ENCODE measurements at places on chromosomes 1 and 21.

DNA sequence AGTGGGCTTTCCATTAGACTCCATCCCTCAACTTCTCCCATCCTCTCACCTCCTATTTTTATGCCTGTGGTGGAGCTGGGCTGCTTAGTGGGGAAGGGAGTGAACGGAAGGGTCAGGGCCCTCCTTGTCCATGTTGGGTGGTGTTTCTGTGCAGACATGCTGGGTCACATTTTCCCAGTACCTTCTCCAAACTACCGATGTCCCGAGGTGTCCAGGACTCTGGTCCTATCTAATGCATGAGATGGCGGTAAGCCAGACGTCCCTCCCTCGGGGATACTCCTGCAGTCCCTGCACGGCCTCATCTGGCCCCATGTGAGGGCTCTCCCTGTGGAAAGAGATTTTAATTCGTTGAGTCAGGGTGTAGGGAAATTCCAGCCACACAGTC is 61.0 kb downstream of the OBSCN start:
- no peak for DNase-seq

DNA sequence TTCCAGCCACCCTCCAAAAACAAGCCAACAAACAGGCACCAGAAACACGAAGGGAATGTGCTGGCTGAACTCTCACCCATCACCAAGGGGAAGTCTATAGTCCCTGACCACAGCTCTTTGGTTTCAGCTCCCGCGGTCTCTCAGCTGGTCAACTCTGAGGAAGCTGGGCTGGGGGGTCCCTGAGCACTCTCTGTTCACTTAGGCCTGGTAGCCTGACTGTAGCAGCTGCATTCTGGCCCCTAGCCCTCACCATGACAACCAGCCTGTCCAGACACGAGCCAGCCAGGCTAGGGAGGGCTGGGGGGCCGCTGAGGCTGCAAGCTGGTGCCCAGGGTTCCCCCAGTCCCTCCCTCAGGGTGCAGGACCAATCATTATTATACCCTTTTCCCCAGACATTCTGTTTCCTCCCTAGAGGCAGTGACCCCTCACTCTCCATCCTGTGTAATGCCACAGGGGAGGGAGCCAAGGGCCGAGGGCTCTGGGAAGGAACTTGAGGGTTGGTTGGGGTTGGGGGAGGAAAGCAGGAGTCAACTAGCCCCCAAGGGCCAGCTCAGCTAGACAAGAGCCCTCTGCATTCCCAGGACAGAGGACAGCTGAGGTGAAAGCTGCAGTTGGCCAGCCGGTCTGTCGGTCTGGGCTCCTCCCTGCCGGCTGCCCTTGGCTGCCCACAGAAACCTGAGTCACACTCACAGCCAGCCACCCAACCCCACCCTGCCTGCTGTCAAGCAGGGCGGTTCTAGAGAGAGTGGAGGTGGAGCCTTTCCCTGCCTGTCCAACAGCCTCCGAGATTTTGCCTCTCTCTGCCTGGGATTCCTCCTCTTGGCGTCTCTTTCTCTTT is 1.2 kb upstream of the TRAPPC3 start:
- peak; percentile 70 for DNase-seq

- DNase-seq: peak; percentile 24
Observed at GRCh38 chr1:191831572-191831971, 326.7 kb upstream of the RGS18 start.

GRCh38 chr1:68149110-68149798 is 83.1 kb downstream of the WLS start:
- no peak for DNase-seq

DNA sequence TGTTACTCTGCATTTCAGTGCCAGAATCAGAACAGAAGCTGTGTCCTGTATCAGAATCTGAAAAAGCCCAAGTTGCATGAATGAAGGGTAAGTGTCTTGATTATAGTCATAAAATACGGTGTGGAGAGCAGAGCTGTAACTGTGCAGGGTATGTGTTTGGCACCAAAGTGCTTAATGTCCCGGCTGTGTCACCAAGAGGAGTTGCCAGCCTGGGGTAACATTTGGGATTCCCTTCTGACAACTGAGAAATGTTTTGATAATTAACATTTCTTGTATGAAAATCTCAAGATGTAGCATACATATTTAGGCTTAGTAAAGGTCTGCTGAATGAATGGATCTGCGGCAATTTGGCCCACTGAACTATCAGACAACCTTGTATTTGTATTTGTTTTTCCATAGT is 33.3 kb downstream of the AKNAD1 start:
- no peak for DNase-seq

DNA sequence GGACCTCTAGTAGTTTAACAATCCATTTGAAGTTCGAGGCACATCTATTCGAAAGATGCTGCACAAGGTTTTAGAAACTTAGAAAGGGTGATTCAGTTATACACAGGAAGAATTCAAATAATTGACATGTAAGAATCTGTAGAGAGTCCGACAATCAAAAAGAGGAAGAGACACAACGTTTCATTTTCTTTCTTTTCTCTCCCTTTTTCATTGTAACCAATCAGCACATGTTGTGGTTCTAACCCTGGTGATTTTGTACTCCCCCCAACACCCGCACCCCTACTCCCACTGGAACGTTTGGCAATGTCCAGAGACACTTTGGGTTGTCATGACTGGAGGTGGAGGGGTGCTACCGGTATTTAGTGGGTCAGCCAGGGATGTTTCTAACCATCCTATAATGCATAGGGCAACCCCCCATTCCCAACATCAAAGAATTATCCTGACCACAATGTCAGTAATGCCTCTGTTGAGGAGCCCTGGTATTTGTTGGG is 4.9 kb downstream of the TGFB2 start:
- DNase-seq: no peak

- DNase-seq: no peak
Observed at GRCh38 chr21:29748391-29749167, 191.2 kb downstream of the GRIK1 start.

DNA sequence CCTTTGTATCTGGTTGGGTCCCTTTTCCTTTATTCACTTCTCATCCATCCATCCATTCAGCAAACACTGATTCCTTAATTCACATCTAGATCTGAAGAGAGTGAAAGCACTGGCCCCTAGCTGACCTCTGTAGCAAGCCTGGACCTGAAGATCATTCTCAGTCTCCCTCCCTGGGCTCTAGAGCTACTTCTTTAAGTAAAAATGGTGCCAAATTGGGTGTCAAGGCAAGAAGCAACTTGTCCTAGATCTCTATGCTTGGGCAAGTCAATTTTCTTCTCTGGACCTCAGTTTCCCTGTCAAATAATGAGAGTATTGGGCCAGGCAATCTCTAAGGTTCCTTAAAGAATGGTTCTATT is 36.1 kb downstream of the PLXNA2 start:
- no peak for DNase-seq

GRCh38 chr21:15932726-15933125 is 202.9 kb downstream of the USP25 start:
- no peak for DNase-seq

GRCh38 chr1:9238550-9238949 is 4.0 kb downstream of the H6PD start:
- DNase-seq: no peak

GRCh38 chr21:23585419-23585818 is 2021.9 kb downstream of the MRPL39 start:
- DNase-seq: no peak

DNA sequence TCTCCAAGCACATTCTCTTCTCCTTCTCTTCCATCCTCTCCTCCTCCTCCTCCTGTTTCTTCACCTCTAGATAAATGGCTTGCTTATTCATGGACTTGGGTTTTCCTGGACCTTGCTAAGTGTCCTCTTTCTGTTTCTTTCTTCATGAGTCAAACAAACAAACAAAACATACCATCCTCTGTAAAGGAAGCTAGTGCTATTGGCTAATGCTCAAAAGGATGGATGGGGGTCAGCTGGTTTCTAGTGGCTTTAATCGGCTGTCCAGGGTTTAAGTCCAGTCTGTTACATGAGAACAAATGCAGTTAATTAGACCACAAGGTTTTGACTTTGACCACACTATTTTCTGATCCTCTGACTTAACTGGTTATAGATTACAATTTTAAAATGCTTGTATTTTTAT is 83.8 kb upstream of the TSPAN2 start:
- DNase-seq: no peak

- no peak for DNase-seq
Observed at GRCh38 chr21:44295646-44296045, 4.2 kb upstream of the PFKL start.

GRCh38 chr1:55212349-55213150 is 2.6 kb downstream of the USP24 start:
- no peak for DNase-seq

DNA sequence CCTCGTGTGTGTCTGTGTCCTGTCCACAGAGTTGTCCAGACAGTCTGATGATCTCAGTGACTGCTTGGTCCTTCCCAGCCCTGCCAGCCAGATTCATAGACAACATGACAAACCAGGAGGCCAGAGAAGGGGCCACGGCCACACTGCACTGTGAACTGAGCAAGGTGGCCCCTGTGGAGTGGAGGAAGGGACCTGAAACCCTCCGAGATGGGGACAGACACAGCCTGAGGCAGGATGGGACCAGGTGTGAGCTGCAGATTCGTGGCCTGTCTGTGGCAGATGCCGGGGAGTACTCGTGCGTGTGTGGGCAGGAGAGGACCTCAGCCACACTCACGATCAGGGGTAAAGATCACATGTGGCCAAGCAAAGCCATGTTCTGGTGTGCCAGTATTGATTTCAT is 96.4 kb downstream of the OBSCN start:
- no peak for DNase-seq

GRCh38 chr1:209208648-209209047 is 374.9 kb upstream of the CAMK1G start:
- no peak for DNase-seq

- no peak for DNase-seq
Observed at GRCh38 chr1:204731509-204731908, 46.0 kb upstream of the LRRN2 start.

GRCh38 chr1:160623227-160623633 is 23.6 kb downstream of the SLAMF1 start:
- no peak for DNase-seq

GRCh38 chr21:42234464-42235241 is 15.7 kb downstream of the ABCG1 start:
- DNase-seq: peak; percentile 91

DNA sequence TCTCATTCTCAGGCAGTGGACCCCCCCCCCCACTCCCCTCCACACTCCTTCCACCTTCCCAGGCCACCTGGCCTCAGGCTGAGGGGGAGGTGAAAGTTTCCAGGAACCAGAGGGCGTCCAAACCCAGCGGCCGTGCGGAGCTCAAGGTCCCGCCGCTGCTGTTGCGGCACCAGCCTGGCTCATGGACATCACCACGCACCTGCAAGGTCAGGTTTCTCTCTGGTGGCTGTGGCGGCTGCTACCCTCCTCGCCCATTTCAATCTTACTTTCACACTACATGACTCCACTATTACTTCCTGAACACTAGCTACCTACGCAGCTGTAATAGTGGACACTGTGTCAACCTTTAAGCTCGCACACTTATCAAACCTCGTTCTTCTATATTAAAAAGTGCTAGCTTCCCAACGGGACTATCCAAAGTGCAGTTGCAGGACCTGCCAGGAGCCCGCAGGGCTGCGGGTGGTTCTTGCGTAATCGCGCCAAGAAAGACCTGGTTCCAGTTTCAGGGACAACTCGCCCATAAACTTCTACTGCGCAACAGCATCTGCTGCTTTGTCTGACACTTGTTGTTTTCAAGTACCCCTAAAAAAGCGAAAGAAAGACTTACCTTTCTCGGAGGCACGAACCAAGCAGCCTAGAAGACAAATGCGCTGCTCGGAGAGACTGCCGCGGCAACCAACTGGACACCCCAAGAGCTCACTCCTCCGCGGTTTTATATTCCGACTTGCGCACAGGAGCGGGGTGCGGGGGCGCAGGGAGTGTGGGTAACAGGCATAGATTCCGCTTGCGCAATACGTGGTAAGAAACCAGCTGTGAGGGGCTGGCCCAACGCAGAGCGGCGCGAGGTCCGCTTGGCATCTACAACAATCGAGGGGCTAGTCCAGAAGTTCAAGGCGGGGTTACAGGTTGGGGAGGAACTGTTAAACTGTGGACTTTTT is at the start of gene DIRAS3:
Gene DIRAS3 (minus strand): TSS at position 687 of the 938 bp plus-strand sequence. CDS start 3,330 bp downstream, outside the sequence.
- DNase-seq: peak; percentile 34

GRCh38 chr1:202037706-202038296 is 27.4 kb downstream of the ELF3 start:
- DNase-seq: no peak

- no peak for DNase-seq
Observed at GRCh38 chr1:85091671-85092280, 43.5 kb upstream of the MCOLN3 start.

- no peak for DNase-seq
Observed at GRCh38 chr1:59474496-59474895, 177.6 kb downstream of the FGGY start.

DNA sequence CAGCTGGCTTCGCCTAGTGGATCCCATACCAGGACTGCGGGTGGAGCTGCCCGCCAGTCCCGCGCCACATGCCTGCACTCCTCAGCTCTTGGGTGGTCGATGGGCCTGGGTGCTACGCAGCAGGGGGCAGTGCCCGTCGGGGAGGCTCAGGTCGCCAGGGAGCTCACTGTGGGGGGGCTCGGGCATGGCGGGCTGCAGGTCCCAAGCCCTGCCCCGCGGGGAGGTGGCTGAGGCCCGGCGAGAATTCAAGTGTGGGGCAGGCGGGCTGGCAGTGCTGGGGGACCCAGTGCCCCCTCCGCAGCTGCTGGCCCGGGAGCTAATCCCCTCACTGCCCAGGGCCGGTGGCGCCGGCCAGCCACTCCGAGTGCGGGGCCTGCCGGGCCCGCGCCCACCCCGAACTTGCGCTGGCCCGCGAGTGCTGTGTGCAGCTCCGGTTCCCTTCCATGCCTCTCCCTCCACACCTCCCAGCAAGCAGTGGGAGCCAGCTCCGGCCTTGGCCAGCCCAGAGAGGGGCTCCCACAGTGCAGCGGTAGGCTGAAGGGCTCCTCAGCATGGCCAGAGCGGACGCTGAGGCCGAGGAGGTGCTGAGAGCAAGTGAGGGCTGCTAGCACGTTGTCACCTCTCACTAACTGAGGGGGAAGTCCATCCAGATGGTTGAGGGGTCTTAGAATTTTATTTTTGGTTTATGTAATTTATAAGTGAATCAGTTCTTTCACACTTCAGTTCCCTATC is 85.2 kb upstream of the HMCN1 start:
- no peak for DNase-seq

GRCh38 chr1:65066766-65067490 is 81.1 kb upstream of the AK4 start:
- DNase-seq: peak; percentile 84

DNA sequence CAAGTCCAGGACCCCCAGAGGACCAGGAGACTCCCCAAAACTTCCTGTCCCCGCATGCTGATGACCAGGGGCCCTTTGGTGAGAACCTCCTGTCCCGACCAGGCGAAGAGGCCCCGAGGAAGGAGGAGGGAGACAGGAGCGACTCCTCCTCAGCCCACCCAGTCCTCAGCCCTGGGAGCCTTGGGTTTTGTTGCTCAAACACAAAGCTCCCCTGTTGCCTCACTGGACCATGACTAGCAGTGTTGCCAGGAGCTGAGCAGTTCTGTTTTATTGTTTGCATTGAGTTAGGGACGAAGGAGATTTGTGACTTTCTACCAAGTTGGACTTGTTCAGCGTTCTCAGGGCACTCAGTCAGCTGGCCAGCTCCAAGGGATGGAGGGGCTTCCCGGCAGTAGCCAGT is 10.0 kb downstream of the UMODL1 start:
- DNase-seq: no peak

- no peak for DNase-seq
Observed at GRCh38 chr1:34070201-34070836, 94.7 kb downstream of the CSMD2 start.

All from iPS-NIHi11 (cell line).